Thyroid gland (tissue), 4 donors: ENCODE measurements at places on chromosomes 5 and 9. TPM values are rescaled to one million over a fixed set of nuclear protein-coding genes. Genes with fewer than 3 reads are reported as not detected.

The SLC34A1 gene
- total RNA-seq, result not detected

The DROSHA gene
- total RNA-seq, result 45.6 TPM

The TSLP gene
- total RNA-seq, result 0.81 TPM

The CCDC69 gene
- 15.8 TPM for total RNA-seq

The TDRD7 gene
- 12.4 TPM for total RNA-seq

The SYK gene
- 107 TPM for total RNA-seq

The UGCG gene
- 12.5 TPM for total RNA-seq

The FOXD4 gene
- not detected for total RNA-seq

The CDX1 gene
- total RNA-seq, result not detected
